ENCODE measurements at places on chromosomes 12 and 14. TPM values are rescaled to one million over a fixed set of nuclear protein-coding genes. Genes with fewer than 3 reads are reported as not detected.

GARIN6 gene
- not detected for total RNA-seq

TMTC1 gene
- 0.06 TPM for total RNA-seq

RTL1 gene
- 0.31 TPM for total RNA-seq

IL31 gene
- total RNA-seq, result not detected

LGR5 gene
- total RNA-seq, result not detected
